ENCODE measurements at places on chromosomes 2 and 18.

DNA sequence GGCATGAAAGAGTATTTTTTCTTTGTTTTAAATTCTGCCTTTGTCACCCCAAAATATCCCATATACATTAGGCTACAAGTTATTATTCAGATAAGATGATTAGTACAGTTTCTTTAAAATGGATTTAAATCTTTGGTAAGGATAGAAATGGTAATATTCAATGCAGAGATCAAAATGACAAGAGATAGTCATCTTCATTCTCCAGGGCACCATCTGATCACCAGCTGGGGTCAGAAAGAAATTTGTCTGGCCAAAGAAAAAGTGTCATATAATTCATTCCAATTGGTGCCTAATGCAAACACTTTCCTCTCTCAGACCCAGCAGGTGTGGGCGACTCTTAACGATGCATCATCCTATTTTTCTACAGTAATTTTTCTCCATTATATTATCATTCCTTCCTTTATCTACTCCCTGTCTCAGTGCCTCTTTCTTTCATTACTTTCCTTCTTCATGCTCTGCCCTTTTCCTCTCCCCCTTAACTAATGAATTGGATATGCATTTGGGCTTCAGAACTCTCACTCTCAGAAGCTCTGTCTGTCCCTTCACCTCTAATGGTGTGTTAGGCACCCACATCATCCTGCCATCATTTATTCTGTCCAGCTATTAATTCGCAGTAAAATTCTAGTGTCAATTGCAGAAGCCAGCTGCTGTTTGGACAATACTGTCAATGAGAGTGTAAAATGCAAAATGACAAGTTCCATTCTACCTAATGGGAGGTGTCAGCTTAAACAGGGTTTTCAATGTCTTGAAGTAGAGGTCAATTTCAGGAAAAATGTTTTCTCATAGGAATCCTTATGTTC is 570.5 kb downstream of the TDRD15 start:
- no peak for DNase-seq

GRCh38 chr2:145569108-145569507 is 1049.2 kb upstream of the ZEB2 start:
- no peak for DNase-seq

DNA sequence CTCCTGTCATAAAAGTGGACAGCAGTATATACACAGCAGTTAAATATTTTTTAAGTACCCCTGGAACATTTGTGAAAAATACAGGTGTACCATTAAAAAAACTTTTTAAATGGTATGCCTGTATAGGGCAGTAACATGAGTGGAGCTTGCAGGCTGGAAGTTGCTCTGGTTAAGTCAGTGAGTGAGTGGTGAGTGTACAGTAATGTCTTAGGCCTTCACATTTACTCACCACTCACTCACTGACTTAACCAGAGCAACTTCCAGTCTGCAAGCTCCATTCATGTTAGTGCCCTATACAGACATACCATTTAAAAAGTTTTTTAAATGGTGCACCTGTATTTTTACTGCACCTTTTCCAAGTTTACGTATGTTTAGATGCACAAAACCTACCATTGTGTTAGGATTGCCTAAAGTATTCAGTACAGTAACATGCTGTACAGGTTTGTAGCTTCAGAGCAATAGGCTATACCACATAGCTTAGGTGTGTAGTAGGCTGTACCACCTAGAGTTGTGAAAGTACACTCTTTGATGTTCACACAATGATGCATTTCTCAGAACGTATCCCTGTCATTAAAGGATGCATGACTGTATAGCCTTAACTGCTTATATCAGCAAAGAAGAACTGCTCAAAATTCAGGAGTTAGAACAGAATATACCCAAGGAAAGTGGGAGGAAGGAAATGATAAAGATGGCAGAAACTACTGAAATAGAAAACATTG is 112.6 kb downstream of the EHBP1 start:
- no peak for DNase-seq

- DNase-seq = no peak
Measured at GRCh38 chr2:128282246-128282975, 36.3 kb downstream of the HS6ST1 start.

GRCh38 chr18:49768051-49768391 is 45.3 kb downstream of the ACAA2 start:
- DNase-seq = peak; percentile 13

GRCh38 chr18:12254820-12255511 is 805 bp downstream of the CIDEA start:
- no peak for DNase-seq

DNA sequence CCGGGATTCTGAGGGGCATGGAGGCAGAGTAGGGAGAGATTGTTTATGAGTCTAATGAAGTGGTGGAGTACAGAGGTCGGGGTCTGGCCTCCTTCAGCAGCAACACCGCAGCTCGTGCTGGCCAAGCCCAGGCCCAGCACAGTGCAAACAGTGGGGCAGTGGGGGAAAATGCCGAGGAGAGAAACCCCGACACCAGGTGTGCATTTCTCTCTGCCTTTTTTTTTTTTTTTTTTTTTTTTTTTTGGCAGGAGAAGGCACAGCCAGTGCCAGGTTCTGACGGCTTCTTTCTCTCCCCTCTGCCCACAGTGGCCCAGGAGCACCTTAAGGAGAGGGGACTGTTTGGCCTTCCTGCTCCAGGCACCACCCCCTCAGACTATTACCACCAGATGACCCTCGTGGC is 219.3 kb downstream of the GLI2 start:
- DNase-seq = no peak

GRCh38 chr2:238651306-238652052 is 196.4 kb upstream of the TWIST2 start:
- DNase-seq = no peak

- DNase-seq = no peak
Measured at GRCh38 chr2:64537991-64538390, 13.9 kb downstream of the AFTPH start.

DNA sequence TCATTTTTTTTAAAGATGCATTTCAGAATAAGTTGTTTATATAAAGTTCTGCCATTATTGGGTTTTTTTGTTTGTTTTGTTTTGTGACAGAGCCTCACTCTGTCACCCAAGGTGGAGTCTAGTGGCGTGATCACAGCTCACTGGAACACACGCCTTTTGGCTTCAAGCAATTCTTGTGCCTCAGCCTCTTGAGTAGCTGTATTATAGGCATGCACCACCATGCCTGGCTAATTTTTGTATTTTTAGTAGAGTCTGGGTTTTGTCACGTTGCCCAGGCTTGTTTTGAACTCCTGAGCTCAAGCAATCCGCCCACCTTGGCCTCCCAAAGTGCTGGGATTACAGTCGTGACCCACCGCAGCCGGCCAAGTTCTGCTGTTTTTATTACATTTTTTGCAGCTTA is 72.3 kb downstream of the R3HDM1 start:
- DNase-seq = no peak

- no peak for DNase-seq
Measured at GRCh38 chr2:175151791-175152190, 16.2 kb downstream of the ATF2 start.

DNA sequence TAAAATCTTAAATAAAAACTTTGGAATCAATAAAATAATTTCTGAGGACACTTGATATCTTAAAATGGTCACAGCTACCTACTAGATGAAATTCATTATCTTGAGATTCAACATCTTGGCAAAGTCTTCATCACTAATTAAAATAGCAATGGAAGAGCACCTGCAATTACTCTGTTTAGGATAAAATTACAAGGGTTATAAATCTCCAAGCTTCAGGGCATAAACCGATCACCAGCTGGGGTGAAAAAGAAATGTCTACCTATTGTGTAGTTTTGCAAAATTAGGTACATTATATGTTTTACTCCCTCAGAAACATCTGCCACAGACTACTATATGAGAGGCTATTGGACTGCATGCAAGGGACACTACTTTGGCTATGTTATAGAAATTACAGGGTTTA is 327.1 kb downstream of the CCDC178 start:
- DNase-seq = no peak

DNA sequence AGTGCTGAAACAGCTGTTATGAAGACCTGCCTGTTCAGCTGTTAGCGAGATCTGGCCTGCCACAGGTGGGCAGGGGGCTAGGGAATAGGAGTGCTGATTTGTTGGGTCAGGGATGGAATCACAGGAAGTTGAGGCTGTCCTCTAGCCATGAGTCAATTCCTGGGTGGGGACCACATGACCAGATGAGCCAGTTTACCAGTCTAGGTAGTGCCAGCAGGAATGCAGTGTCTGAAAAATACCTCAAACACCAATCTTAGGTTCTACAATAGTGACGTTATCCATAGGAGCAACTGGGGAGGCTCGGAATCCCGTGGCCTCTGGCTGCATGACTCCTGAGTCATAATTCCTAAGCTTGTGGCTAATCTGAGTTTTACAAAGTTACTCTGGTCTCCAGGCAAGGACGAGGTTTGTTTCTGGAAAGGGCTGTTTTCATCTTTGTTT is 44.9 kb downstream of the DYSF start:
- DNase-seq = no peak

GRCh38 chr18:29153091-29153490 is 976.2 kb upstream of the CDH2 start:
- no peak for DNase-seq

GRCh38 chr2:6773007-6773693 is 92.6 kb downstream of the CMPK2 start:
- DNase-seq = peak; percentile 83

DNA sequence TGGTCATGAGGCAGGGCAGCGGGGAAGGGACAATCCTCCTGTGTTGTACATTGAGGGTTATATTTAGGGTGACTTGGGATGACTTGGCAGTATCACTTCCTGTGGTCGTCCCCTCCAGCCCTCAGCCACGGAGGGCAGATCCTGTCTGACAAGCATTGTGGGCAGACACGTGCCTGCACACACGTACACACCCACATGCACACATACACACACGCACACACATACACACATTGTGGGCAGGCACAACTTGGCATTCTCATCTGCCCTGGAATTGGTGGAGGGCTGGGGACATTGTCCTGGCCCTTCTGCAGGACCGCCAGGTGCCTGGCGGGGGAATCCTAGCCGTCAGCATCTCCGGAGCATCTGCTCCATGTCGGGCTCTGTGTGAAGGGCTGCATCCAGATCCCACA is 47.6 kb downstream of the ODC1 start:
- peak; percentile 78 for DNase-seq
